ENCODE measurements at places on chromosomes 11 and 22.

- DNase-seq = no peak
Measured at GRCh38 chr11:109521571-109522086, 99.6 kb downstream of the C11orf87 start.

DNA sequence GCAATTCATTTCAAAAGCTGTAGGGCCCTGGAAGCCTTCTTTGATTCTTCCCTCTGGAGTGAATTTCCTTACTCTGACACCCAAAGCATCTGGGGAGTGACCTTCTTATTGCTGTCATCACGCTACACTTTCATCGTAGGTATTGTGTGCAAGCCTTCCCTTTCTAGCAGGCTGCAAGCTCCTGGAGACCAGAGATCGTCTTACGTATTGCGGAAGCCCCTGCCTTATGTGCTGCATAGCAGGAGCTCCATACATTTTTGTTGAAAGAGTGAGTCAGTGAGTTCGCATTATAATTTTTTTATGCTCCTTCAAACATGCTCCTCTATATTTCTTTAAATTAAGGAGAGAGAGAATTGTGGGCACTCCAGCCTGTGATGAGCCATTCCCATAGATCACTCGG, 21.2 kb upstream of the TMEM218 start:
- no peak for DNase-seq

GRCh38 chr22:21686193-21686608, 20.4 kb downstream of the PPIL2 start:
- no peak for DNase-seq

- no peak for DNase-seq
Measured at GRCh38 chr11:16898274-16898985, 115.8 kb downstream of the PLEKHA7 start.

DNA sequence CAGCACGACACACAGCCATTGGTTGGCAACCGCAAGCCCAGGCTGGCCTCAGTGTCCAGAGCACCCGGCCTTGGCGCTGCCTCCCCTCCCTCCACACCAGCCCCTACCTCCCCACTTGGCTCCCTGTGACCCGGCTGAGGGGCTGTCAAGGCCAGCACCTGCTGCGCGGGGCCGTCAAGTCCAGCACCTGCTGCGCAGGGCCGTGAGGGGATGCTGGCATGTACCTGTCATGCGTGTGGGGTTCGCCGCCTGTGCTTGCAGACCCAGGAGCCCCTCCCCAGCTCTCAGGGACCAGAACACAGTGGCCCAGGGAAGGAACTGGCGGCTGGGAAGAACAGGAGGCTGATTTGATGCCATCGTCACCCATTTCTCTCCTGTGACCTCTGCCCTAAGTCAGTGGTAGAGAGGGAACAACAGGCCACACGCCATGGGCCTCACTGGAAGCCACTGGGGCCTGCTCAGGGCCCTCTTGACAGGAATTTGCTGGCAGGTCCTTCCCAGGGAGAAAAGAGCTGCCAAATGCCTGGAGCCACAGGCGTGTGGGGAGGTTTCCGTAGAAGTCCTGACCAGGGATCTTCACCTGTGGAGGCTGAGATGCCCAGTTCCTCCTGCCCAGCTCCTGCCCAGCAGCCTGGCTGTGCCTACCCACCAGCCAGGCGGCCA, 37.6 kb downstream of the TBX1 start:
- DNase-seq = no peak

DNA sequence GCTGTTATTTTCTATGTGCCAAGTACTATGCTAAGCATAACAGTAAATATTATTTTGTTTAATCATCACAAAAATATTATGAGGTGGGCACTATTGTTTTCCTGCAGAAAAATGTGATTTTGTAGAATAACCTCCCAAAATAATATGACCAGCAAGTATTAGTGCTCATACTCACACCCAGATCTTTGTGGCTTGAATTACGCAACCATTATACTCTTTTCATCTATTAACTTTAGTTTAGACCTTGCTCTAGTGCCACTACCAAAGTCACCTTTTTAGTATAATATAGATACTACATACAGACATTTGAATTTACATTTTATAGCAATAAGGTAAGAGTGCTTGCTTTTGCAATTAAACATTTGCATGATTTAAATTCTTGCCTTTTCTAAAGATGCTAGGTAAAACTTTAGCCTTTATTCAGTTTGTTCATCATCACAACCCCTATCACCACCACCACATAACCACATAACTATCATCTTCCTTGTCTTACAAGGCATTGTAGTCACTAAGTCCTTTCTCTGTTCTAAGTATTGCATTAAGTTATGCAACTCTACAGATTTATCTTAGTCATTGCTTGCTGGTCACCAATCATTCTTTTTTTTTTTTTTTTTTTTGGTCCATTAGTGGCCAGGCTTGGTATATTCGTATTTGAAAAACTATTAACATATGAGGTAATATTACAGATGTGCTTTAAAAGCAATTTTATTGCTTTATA, 68.4 kb downstream of the GAS2 start:
- DNase-seq = no peak

GRCh38 chr11:88050247-88050646, 125.0 kb downstream of the RAB38 start:
- no peak for DNase-seq

DNA sequence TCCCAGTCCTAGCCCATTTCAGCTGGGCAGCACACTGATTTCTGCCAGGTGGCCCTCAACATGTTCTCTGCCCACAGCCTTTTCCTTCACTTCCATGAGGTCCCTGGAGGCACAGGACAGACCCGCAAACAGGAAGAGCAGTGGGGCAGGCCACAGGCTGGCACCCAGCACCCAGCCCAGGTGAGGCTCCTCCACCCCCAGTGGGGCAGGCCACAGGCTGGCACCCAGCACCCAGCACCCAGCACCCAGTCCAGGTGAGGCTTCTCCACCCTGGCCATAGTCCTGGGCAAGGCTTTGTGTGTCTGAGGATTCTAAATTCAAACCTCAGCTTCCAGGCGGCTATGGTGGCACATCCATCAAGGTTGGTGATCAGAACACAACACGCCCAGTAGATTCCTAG, 1413.0 kb downstream of the BRD1 start:
- DNase-seq = no peak

GRCh38 chr11:129281471-129282415, 89.6 kb upstream of the ARHGAP32 start:
- no peak for DNase-seq

- DNase-seq = no peak
Measured at GRCh38 chr11:126226334-126227084, 14.9 kb downstream of the FAM118B start.

DNA sequence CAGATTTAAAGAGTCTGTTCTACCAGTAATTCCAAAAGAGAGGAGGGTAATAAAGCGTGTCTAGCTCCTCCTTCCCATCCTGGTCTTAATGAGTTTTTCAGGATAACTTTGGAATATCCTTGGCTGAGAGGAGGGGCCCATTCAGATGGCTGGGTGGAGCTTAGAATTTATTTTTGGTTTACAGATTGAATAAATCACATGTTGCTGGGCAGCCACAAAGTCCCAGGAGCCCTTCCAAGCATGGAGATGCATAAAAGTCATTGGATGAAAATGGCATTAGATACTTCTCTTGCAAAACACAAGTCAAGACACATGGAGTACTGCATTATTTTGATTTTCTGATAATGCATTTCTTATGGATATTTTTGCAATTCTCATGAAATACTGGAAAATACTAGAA, 139.0 kb downstream of the TRPC6 start:
- no peak for DNase-seq

DNA sequence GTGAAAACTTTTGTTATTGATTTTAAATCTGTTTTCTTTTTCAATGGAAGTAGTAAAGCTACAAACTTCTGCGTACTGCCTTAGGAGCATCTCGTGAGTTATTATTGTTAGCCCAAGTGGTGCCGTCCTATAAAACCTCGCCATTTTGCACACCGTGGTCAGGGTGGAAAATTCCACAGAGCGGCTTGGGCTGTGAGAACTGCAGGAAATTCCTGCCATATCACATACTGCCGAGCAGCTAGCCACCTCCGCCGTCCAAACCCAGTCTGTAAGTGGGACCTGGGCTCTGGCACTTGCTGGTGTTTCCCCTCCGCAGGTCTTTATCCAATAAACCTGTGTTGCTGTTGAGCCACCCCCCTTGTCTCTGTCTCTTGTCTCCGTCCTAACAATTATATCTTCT, 88.0 kb upstream of the POU2AF2 start:
- DNase-seq = no peak

DNA sequence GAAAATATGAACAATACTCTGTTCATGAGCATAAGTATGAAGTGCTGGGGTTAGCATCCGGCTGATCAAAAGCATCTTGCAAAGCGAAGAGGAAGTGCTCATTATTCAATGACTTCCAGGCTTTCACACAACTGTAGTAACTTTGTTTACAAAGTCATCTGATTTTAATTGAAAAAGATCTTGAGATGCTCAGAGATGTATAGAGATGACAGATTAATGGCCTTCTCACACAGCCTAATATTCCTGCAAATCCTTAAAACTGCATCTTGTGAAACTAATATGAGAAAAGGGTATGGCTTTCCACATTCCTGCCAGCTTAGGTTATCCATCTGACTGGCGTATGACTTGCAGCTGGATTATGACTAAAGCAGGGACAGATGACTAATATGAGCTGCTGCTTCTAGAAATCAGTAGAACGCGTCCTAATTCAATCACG, 125.4 kb downstream of the CASP12 start:
- DNase-seq = peak; percentile 12

GRCh38 chr11:111363985-111364384, 15.1 kb downstream of the POU2AF1 start:
- no peak for DNase-seq

DNA sequence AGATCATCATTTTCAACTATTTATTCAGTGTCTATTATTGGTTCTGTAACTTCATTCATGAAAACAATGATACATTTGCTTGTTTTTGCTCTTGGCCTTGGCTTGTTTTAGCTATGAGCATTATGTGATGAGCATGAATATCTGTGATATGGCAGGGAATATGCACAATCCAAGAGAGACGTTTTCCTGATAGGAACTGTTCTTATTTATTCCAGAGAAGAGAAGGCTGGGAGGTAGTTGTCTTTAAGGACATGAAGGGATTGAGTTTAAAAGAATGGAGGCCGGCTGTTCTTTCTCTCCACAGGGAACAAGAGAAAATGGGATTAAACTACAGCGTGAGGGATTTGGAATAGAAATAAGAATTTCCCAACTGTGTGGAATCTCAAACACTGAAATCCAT, 30.3 kb downstream of the BLID start:
- DNase-seq = no peak

- DNase-seq = no peak
Measured at GRCh38 chr11:57237204-57237681, at the start of gene APLNR. APLNR (minus strand) TSS chr11:57237250; CDS start chr11:57237004, 246 bp downstream.

- no peak for DNase-seq
Measured at GRCh38 chr11:2380807-2381350, 3.8 kb downstream of the CD81 start.

DNA sequence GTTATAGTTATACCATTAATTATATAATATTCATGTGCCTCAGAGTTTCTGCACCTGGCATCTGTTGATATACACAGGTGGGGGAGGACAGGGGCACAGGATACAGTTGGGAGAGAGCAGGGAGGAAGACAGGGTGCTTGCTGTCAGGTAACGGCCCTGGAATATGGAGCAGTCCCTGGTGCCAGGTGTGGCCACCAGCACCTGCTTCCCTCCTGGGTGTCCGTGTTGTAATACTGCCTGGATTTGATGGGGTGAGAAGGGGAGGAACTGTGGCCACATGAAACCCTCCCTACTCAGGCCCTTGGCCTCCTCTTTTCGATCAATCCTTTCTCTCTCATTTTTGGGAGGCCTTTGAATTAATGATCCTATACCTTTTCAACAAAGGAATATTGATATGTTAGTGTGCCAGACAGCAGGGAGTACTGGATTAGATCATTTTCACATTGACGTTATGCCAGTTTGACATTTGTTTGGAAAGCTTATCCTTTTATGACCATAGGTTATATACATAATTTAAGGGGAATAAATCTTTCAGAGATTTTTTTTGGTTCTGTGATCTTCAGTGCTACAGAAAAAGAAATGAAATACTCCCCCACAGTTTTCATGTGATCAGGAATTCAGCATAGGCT, 88.6 kb downstream of the TEAD1 start:
- no peak for DNase-seq

DNA sequence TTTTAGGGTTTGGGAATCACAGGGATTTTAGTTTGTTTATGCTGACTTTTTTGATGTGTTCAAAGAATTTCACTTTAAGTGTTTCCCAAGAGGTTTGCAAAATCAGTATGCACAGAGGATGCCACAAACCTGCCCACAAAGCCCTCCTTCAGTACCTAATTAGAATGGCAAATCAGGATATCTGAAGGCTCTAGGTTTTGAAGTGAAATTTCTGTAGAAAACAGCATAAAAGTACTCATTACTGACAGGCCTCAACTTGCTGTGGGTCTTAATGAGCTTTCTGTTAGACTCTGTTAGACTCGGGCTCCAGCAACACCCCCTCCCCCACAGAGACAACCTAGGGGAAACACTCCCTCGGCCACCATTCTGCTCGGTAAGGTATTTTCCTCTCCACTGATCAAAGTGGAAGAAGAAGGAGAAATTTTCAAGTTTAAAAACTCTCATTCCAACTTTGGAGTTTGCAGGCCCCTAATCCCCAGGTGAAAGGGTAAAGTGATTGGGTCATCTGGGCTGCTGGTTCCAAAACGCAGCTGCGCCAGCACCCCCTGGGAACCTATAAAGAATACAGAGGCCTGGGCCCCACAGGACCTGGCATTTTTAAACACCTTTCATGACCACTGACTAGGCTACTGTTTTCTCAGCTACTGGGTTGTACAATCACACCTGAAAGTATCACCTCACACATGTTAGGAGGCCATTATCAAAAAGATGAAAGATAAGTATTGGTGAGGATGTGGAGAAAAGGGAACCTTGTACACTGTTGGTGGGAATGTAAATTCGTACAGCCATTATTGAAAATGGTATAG, 67.5 kb downstream of the PLEKHA7 start:
- no peak for DNase-seq

DNA sequence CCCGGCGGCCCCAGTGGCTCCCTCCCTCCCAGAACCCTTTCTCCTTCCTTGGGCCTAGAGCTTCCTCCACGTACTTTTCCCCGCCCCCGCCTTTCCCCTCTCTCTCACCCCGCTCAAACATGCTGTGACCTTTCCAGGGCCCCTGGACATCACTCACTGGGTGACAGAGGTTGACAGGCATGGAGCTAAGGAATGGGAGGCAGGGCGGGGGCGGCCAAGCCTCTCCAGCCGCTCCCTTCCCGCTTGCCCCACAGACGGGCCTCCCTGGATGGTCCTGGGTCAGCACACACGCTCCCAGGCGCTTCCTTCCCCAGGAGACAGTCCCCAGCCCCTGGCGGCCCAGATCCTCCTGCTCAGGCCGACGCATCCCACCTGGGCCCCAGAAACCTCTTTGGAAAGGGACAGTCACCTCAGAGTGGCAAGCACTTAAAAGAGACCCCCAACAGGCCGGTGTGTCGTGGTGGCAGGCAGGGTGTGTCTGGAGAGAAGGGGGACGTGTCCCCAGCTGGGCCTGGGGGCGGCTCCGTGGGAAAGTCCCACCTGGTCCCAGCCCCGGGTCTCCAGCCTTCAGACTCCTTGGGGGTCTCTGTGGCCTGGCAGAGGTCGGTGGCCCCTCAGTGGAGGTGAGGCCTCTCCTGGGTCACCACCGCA, 8.8 kb downstream of the H19 start:
- DNase-seq = no peak

GRCh38 chr11:126352934-126353801, 2.3 kb upstream of the ST3GAL4 start:
- DNase-seq = no peak

- DNase-seq = no peak
Measured at GRCh38 chr11:91299980-91300379, 924.6 kb upstream of the FAT3 start.

Measured in CD4-positive, alpha-beta T cell treated with Interleukin-12 subunit alpha and Interleukin-12 subunit beta, for 1 hour (primary cell).